Inflammatory macrophage treated with lipopolysaccharide for 1 hour (primary cell): ENCODE measurements at places on chromosomes 16 and 17.

DNA sequence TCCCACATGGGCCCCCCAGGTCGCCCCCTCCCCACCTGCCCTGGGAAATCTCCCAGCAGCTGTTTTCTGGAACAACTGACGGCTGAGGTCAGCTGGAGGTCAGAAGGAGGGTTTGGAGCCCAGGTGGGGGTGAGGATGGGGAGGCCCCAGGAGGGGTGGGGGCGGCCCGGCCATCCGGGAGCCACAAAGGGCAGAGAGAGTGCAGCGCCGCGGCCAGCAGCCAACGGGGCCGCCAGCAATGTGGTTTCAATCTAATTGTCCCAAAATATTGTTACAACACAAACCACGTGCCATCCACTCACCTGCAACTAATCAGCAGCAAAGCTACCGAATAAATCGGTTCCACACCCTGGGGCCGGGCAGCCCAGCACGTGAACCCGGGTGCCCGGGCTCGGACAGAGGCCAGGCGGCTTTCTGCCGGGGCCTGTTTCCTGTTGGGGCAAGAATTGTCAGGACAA lies 28.3 kb upstream of the SLC38A10 start:
- no peak for DNase-seq

- no peak for DNase-seq
Measured at GRCh38 chr17:41800601-41801373, 11.0 kb downstream of the P3H4 start.

GRCh38 chr17:42883802-42884558 lies 16.6 kb upstream of the G6PC1 start:
- no peak for DNase-seq

DNA sequence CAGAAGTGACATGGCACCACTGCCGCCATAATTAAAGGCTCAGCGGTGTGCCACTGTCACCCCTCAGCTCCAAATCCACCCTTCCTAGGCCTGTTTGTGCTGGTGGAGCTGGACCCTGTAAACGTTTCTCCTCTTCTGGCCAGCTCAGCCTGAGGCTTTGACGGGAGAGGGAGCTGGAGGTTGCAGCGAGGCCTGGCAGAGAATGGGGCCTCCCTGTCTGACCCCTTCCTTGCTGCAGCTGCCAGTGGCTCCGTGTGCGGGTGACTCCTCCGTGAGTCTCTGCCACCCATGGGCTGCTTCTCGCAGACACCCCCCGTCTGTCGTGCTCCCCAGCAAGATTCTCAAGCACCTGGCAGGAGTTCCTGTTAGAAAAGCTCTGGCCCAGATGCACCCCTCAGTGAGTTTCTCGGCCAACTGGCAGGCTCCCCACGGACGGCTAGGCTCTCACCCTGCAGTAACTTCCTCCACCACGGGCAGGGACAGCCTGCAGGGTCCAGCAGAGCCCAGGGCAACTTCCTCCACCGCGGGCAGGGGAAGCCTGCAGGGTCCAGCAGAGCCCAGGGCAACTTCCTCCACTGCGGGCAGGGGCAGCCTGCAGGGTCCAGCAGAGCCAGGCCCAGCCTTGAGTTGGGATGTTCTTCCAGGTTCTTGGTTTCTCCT lies 4.7 kb upstream of the CHMP6 start:
- peak; percentile 48 for DNase-seq

GRCh38 chr17:77800816-77801215 lies 157.7 kb upstream of the TNRC6C start:
- no peak for DNase-seq

GRCh38 chr16:85250609-85251223 lies 138.4 kb upstream of the CIBAR2 start:
- no peak for DNase-seq

GRCh38 chr16:88691924-88692560 lies 5.7 kb upstream of the SNAI3 start:
- DNase-seq, result peak; percentile 92

DNA sequence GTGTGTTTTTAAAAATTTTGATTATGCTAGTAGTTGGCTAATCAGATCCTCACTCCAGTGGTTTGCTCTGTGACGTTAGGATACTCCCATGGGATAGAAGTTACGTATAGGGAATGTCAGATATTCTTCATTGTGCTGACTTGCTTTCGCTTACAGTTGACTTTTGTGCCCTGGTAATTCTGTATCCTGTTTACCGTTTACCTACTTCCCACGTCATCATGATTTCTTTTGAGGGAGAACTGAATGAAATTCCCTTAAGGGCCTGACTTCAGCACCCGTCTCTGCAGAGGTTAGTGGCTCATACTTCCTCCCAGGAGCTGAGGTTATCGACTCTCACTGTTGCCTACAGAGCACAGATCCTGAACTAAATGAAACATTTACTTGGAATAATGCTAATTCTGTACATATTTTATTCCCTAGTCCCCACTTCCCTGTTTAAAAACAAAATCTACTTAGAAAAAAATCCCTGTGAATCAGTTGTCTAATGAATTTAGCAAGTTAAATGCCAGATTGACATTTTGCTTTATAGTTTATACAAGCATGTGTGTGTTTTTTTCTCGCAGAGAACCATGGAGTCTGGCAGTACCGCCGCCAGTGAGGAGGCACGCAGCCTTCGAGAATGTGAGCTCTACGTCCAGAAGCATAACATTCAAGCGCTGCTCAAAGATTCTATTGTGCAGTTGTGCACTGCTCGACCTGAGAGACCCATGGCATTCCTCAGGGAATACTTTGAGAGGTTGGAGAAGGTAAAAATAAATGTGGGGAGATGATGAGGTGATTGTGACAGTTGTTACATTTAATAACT lies 2.8 kb downstream of the PRKAR1A start:
- peak; percentile 69 for DNase-seq

DNA sequence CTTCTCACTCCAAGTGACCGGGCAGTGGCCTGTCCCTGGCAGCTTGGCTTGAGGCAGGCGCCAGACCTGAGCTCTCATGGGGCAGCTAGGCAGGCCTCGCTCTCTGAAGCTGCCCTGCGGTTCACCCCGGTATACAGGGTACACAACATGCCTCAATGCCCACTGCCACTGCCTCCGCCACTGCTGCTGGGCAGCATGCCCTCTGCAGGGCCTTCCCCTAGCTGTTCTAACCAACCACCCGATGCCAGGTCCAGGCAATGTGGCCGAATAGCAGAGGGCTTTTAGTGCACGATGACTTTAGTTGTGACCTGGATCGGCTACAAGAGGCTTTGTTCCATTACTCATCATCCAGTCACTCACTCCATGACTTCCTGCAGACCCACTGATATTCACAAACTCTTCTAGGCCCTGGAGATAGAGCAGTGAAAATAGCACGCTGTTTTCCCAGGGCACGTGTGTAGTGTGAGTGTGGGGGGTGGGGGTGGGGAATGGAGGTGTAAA lies 19.7 kb downstream of the CDC42EP4 start:
- no peak for DNase-seq

GRCh38 chr16:15874745-15875314 lies 13.6 kb downstream of the CEP20 start:
- DNase-seq, result peak; percentile 30

DNA sequence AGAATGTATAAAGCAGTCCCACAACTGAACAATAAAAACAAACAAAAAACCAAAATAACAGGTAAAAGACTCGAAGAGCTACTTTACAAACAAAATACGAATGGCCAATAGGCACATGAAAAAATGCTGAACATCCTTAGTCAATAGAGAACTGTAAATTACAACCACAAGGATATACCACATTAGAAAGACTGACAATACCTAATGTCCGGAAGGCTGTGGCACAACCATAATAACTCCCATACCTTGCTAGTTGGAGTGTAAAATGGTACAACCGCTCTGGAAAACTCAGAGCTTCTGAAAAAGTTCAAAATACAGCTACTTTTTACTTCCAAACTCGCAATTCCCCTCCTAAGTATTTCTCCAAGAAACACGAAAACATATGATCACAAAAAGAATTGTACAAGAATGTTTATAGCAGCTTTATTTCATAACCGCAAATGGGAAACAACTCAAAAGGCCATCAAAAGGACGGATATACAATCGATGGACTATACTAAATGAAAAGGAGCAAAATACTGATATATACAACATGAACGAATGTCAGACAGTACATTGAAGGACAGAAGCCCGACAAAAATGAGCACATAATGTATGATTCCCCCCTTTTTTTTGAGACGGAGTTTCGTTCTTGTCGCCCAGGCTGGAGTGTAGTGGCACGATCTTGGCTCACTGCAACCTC lies 2.3 kb downstream of the TP53 start:
- no peak for DNase-seq

DNA sequence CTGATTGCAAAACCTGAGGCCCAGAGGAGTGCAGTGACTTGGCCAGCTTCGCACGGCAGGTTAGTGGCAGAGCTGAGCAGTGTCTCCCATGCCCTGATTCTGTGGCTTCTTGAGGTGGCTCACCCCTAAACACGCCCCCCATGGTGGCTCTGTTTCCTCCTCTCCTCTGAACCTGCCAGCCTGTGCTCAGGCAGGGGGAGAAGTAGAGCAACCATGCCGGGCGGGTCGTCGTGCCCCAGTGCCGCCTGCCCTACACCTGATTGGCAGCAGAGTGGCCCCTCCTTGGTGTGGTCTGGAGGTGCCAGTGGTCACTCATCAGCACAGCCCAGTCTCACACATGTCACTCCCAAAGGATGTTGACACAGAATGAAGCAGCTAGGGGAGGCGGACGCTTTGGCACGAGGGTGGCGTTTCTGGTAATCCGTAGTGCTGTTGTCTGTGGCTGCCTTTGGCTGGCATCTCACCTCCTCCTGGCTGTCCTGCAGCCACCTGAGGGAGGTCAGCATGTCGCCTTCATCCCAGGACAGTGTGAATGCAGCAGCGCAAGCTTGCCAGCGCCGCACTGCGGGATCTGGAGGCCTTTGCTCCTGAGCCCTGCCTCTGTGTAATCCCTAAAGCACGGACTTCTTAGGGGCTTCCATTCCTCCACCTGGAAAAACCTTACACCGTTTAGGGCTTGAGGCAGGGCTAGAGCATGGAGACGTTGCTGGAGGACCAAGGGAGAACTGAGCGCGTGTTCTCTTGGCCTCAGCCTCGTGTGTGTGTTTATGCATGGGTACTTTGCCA lies 294.7 kb downstream of the SEC14L1 start:
- no peak for DNase-seq

DNA sequence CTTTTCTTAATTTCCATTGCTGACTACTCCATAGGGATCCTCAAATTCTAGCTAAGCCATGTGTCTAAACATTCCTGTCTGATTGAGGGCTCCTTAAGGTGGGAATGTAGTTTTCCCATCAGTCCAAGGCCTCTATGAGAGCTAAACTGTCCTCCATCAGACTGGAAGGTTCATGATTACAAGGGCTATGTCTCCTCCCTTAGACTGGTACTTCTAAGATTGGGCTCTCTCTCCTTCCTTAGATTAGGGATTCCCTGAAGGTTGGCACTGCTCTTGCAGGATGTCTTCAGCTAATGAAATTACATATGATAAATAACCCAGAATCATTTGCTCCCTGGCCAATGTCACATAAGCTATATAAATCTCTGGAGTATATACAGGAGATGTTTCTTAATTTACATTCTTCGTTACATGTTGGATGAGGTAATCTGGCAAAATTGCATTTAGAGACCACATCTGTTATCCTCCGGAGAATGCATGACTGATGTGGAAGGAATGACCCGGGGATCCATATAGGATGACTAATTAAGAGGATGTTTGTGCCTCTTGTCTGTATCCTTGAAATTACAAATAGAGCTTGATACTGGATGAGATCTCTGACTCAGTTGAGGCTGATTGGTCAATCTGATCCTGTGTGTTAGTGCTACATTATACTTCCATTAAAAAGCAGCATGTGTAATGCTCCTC lies 14.2 kb downstream of the B4GALNT2 start:
- no peak for DNase-seq

GRCh38 chr17:56109836-56110235 lies 43.4 kb upstream of the ANKFN1 start:
- DNase-seq, result no peak

DNA sequence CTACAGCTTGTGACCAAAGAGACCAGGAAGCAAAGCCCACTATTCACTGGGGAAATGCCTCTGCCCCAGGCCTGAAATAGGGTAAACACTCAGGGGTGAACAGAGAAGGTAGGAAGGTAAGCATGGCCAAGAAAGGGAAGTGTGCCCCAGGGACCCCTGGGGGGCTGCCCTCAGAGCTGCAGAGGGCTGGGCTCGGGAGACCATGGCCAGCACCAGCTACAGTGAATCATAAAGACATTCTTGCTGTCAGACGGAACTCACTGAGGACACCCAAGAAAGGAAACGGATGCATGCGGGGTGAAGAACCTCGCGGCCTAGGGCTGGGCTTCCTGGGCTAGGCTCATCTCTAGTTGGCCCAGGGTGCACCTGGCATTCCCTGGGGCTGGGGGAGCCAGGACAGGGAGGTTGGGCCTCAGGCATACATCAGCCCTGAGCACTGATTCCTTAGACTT lies 9.6 kb downstream of the HIC1 start:
- no peak for DNase-seq
